PC-9 (cell line): ENCODE measurements at places on chromosomes 7 and 10.
A peak's percentile ranks its signal among the peaks of the same experiment; 100 is the strongest.

GRCh38 chr7:133778472-133778871, 348.7 kb upstream of the LRGUK start:
- no peak overlapping the region for H3K4me3 ChIP-seq
- no peaks in the 10 kb centered on the region for H3K4me1 ChIP-seq
- H3K27ac ChIP-seq = no peak overlapping the region
- no peaks in the 10 kb centered on the region for H3K27me3 ChIP-seq
- DNase-seq = no peak
- no peaks in the 10 kb centered on the region for H3K36me3 ChIP-seq

DNA sequence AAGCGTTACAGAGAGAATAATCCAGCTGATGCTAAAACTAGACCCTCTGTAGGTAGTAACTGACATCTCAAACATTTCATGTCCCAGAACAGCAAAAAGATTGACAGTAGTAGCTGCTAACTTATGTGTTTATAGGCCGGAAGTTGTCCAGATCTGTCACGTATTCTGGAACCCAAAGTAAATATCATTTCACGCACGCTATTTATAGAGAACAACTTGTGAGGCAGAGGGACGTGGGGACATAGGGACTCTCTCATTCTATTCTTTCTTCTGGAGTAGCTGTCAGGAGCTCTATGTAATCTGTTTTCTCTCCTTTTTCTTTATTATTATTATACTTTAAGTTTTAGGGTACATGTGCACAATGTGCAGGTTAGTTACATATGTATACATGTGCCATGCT, 22.3 kb downstream of the AGK start:
- no peak overlapping the region for H3K4me3 ChIP-seq
- H3K27me3 ChIP-seq = no peaks in the 10 kb centered on the region
- DNase-seq = no peak
- H3K36me3 ChIP-seq = peaks cover 15% of the 10 kb centered on the region
- H3K4me1 ChIP-seq = no peaks in the 10 kb centered on the region

- H3K27me3 ChIP-seq = no peaks in the 10 kb centered on the region
- no peak for DNase-seq
- H3K27ac ChIP-seq = no peak overlapping the region
- no peaks in the 10 kb centered on the region for H3K4me1 ChIP-seq
- H3K4me3 ChIP-seq = no peak overlapping the region
These were observed 863.6 kb downstream of the NRG3 start for GRCh38 chr10:82738592-82738991.

DNA sequence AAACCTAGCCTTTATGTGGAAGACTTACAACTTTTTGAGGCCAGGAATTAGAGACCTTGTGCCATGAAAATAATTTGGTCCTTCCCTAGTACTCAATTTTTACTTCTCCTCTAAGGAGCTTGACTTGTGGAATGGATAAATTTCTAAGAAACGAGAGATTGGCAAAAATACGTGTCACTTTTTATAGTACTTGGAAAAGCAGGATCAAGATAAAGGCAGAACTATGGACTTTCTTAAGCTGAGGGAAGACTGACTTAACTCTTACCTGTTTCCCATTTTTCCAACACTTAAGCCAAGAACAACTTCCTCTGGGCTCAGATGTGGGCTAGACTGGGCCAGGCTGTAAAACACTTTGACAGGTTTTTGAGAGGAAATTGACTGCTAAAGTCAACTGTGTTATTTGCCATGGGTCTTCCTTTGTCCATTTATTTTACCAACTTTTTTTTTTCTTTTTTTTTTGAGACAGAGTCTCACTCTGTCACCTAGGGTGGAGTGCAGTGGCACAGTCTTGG, 2.0 kb upstream of the WBP1L start:
- H3K4me1 ChIP-seq = 0 out of 2 replicates have a peak, but pooled peaks cover 12% of the 10 kb centered on the region
- no peak for DNase-seq
- H3K27me3 ChIP-seq = no peaks in the 10 kb centered on the region
- no peak overlapping the region for H3K4me3 ChIP-seq
- no peaks in the 10 kb centered on the region for H3K36me3 ChIP-seq

DNA sequence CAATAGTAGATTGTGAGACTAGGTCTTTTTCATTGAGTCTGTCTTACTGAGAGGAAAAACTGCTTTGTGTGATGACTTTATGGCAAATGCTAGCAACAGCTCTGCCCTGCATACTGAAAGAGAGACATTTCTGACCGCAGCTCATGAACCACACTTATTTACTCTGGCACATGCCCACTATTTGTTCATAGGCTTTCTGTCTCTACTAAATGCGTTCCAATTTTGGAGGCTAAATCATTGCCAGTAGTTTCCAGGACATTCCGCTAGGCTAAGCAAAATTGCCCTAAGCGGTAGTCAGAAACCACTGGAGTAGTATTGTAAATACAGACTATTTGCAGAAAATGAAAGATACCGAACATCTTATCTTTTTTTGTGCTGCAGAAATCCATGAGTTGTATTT, 55.6 kb upstream of the DLX6 start:
- no peaks in the 10 kb centered on the region for H3K36me3 ChIP-seq
- no peak for DNase-seq
- H3K27me3 ChIP-seq = no peaks in the 10 kb centered on the region
- no peaks in the 10 kb centered on the region for H3K4me1 ChIP-seq
- no peak overlapping the region for H3K27ac ChIP-seq
- H3K4me3 ChIP-seq = no peak overlapping the region

- peak overlapping the region; percentile 83 for H3K27ac ChIP-seq
- H3K4me1 ChIP-seq = peaks cover 30% of the 10 kb centered on the region
- H3K36me3 ChIP-seq = no peaks in the 10 kb centered on the region
- H3K27me3 ChIP-seq = no peaks in the 10 kb centered on the region
- no peak overlapping the region for H3K4me3 ChIP-seq
- peak; percentile 73 for DNase-seq
These were observed 148.7 kb downstream of the MYOF start for GRCh38 chr10:93333278-93333978.

- H3K4me1 ChIP-seq = no peaks in the 10 kb centered on the region
- H3K27ac ChIP-seq = no peak overlapping the region
- no peaks in the 10 kb centered on the region for H3K36me3 ChIP-seq
- DNase-seq = no peak
- no peak overlapping the region for H3K4me3 ChIP-seq
- no peaks in the 10 kb centered on the region for H3K27me3 ChIP-seq
These were observed 38.1 kb upstream of the PRSS1 start for GRCh38 chr7:142711196-142711595.

DNA sequence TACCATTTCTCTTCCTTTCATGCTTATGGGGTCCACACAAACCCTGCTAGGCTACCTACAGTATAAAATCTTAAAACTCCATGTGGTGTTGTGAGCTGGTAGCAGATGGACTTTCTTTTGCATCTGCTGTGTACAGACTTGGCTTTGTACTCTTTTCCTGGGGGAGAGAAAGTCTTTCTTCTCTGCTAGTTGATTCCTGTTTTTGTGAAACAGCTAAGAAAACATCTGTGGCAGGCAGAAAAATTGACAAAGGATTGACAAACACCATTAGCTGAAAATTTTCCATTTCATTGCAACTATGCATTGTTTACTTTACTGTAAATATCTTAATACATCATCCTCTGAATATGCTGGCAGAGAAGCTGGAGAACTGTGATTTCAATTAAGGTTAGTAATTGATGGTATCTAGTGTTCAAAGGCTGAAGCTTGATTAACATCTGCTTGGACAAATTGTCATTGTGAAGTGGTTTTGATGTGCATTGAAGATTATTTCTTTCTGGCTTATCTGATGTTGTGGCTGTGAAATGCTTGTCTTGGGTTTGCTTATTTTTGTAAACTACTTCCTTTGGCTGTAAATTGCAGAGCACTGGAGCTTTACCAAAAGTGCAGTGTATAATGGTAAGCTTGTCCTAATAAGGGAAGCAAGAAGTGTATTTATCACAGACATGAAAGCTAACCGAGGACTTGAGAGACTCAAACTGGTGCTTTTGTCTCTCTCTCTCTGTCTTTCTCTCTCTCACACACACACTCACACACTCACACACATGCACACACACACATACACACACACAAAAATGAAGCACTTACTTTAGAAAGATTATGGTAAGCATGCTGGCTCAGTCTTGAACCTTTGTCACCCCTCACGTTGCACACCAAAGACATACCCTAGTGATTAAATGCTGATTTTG, at the start of gene FOXP2:
Gene FOXP2 (plus strand): TSS at position 660 of the 908 bp plus-strand sequence. CDS start 11,697 bp downstream, outside the sequence.
- H3K27me3 ChIP-seq = no peaks in the 10 kb centered on the region
- no peak for DNase-seq
- H3K4me1 ChIP-seq = peaks cover 14% of the 10 kb centered on the region
- H3K27ac ChIP-seq = no peak within 1 kb of the TSS

DNA sequence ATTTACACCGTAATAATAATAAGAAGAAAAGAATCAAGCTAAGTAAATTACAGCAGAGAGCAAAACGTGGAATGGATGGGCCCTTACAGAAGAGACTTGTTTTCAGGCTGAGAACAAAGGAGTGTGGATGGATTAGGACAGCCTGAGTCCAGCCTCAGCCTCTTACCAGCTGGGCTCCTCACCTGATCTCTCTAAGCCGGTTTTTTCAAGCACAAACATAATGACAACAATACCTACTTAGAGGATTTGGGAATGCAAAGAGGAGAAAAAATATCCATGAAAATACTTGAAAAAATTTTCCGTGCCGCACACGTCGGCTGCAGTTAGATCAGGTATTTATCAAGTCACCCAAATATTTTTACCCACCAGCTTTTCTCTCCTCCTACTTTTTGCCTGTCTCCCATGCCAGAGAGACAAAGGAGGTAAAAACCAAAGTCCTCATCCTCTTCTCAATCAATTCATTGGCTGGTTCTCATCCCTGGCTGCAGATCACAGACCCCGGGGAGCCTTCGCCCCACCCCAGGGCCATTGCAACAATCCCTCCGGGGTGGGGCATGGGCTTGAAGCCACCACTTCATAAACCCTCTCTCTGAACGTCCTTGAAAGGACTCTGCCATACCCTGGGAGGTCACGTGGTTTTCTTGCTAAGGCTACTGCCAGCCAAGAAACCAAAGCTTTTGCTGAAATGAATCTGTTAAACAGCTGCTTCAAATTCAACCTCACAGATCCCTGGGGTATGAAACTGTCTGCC, 29.7 kb upstream of the GTF2I start:
- no peak overlapping the region for H3K4me3 ChIP-seq
- H3K27me3 ChIP-seq = no peaks in the 10 kb centered on the region
- H3K27ac ChIP-seq = no peak overlapping the region
- DNase-seq = no peak
- no peaks in the 10 kb centered on the region for H3K36me3 ChIP-seq
- no peaks in the 10 kb centered on the region for H3K4me1 ChIP-seq

DNA sequence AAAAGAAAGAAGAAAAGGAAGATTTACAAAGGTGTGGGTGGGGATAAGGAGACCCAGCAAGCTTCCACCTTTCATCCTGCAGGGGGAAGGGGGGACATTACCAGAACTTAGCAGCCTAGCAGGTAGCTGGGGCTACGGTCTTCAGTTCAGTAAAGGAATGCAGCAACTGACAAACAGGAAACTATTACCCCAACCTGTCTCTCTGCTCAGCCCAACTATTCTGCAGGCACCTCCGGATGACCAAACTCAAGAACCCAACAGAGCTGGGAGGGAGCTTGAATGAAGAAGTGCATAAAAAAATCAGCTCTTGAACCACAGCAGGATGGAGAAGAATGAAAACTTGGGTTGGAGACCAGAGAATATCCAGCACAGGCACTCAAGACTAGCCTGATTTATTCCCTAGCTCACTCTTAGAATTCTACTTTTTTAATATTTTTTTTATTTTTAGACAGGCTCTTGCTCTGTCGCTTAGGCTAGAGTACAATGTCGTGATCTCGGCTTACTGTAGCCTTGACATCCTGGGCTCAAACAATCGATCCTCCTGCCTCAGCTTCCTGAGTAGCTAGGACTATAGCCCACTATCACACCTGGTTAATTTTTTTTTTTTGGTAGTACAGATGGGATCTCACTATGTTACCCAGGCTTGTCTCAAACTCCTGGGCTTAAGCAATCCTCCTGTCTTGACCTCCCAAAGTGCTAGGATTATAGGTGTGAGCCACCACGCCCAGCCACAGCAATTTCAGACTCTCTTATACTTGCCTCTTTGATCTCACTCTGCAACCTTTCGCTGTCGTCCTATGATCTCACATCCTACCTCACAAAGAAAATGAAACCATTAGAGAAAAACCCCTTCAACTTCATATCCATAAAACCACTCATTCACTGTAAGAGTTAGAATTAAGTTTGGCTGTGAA, 18.5 kb upstream of the C10orf67 start:
- no peak overlapping the region for H3K4me3 ChIP-seq
- no peak overlapping the region for H3K27ac ChIP-seq
- no peaks in the 10 kb centered on the region for H3K36me3 ChIP-seq
- no peak for DNase-seq

- H3K27me3 ChIP-seq = no peaks in the 10 kb centered on the region
- no peak overlapping the region for H3K27ac ChIP-seq
- no peak overlapping the region for H3K4me3 ChIP-seq
- H3K4me1 ChIP-seq = no peaks in the 10 kb centered on the region
- no peaks in the 10 kb centered on the region for H3K36me3 ChIP-seq
These were observed 77.0 kb downstream of the AASS start for GRCh38 chr7:122067077-122067476.

DNA sequence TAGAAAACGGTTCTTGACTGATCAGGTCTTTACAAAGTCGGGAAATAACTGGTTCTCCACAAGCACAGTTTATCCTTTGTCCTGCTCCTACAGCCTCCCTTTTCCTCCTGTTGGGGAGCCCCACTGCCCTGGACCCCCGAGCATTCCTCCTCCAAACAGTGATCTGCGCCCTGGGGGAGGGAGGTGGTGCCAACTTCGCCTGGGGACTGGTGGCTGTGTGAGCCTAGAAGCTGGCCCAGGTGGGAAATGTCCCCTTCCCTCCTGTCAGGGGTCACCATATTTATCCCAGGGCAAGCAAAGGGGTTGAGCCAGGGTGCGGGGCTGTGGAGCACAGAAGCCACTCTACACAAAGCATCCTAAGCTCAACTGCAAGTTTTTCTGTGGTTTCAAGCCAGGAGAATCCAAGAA, 5.2 kb downstream of the HMX3 start:
- no peaks in the 10 kb centered on the region for H3K4me1 ChIP-seq
- H3K4me3 ChIP-seq = no peak overlapping the region
- no peak for DNase-seq
- H3K36me3 ChIP-seq = no peaks in the 10 kb centered on the region
- no peak overlapping the region for H3K27ac ChIP-seq

DNA sequence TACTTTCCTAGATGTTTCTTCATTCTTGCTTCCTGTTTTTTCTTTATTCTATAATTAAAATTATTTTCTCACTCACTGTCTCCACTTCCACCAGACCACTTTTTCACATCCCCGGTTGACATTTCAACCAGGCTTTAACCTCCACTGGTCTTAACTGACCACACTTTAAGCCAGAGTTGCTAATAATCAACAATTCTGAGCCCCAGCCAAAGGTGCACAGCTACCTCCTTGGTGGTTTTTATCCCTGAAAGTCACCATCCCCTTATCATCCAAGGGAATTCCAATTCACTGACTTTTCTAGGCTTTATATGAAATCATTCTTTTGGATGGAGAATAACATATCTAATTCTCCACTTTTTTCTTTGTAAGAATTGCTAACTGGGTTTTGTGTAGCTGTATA, 138.9 kb downstream of the FRMD4A start:
- no peak overlapping the region for H3K4me3 ChIP-seq
- no peaks in the 10 kb centered on the region for H3K4me1 ChIP-seq
- H3K36me3 ChIP-seq = no peaks in the 10 kb centered on the region
- H3K27ac ChIP-seq = no peak overlapping the region
- H3K27me3 ChIP-seq = no peaks in the 10 kb centered on the region
